ENCODE measurements at places on chromosomes 5 and 9.

DNA sequence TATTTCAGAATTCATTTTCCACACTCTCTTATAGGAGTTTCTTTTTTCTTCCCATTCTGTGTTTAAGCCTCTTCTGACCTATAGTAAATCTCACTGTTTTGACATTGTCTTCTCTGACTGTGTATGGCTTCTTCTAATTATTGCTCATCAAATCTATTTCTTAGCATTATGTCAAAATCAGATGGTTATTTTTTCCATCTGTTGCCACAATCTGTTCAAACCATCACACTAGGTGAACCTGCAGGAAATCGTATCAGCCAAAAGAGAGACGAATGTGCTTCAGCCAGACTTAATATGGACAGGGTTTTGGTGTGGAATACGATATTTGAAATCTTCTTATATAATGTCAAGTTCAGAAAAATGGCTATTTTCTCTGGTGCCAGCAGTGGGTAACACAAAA lies 15.9 kb upstream of the SEMA4D start:
- DNase-seq = no peak

GRCh38 chr5:135813758-135814157 lies 20.7 kb upstream of the SLC25A48 start:
- no peak for DNase-seq

- no peak for DNase-seq
These were observed 103.9 kb upstream of the DAPK1 start for GRCh38 chr9:87393706-87394230.

- no peak for DNase-seq
These were observed 11.8 kb upstream of the GPR151 start for GRCh38 chr5:146527785-146528184.

DNA sequence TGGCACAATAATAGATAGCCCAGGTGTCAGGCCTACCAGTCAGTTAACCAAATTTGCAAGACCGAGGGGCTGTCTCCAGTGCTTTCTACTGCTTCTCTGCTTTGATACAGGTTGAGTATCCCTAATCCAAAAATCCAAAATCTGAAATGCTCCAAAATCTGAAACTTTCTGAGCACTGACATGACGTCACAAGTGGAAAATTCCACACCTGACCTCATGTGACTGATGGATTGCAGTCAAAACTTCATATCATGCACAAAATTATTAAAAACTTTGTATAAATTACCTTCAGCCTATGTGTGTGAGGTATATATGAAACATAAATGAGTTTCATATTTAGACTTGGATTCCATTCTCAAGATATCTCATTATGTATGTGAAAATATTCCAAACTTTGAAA lies 213.5 kb upstream of the PANK3 start:
- DNase-seq = no peak

GRCh38 chr5:169904508-169904907 lies 75.8 kb downstream of the INSYN2B start:
- DNase-seq = no peak

Measured in activated T-helper 9 cell treated with anti-CD3 and anti-CD28 coated beads, Interleukin-2, amount 50 U/mL, for 16 hours (primary cell).